Anterior cingulate cortex (tissue), 58 donors: ENCODE measurements at places on chromosomes 5 and 9.

DNA sequence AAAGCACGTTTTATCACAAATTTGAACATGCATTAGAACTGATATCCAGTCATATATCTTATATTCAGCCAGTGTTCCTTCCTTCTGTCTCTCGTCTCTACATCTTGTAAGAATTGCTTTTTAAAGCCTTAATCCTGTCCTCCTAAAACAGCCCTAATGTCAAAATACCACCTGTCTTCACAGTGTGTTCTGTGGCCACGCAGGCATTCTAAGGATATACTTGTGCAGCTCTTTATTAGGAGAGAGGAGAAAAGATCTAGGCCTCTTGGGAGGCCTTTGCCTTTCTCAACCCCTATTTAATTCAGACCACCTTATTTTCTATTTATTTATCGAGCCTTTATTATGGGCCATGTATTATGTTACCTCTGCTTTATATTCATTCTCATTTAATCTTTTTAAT lies 78.3 kb downstream of the MAN2A1 start:
- no peak for DNase-seq

DNA sequence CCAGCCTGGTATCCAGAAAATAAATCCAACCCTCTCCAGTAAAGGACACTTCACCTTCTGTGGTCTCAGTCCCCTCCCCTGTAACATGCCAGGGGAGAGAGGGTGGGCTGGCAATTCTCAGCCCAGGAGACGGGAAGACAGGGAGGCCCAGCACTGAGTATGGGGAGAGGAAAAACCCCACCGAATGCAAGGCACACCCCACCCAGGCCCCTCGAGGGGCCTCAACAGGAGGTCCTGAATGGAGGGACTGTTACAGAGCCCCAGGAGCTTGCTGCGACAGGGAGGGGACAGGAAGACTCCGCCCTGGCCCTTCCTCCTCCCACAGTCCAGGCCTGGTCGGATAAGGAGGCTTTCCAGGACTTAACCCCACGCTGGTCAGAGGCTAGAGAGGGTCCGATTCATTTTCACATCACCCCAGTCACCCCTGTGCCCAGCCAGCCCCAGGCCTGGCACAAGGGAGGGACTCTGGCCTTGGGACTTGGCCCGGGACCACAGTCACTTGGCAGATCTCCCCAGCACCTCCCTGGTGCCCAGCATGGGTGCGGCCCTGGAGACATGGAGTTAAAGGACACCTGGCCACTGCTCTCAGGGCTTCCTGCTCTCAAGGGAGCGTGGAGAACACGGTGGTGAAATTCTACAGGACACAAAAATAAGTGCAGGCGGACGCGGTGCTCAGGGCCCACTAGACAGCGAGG lies 44.9 kb upstream of the STXBP1 start:
- no peak for DNase-seq

- DNase-seq: no peak
These were observed 182.4 kb downstream of the ACTL7B start for GRCh38 chr9:108673386-108673785.

GRCh38 chr5:124310453-124310852 lies 436.0 kb downstream of the ZNF608 start:
- DNase-seq: no peak

DNA sequence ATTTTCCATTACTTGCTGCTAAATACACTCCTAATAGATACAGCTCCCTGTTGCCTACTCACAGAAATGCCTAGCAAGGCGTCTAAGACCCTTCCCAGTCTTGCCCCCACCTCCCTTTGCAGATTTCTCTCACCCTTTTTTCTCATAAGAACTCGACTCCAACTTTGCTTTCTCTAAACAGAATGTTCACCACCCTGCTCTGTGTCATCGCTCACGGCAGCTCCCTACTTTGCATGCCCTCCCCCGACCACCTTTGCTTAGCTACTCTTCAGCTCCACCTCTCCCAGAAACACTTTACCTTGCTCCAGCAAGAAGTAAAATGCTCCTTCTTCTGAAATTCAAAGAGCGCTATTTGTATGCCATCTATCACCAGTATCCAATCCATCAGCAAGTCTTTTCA lies 15.2 kb upstream of the PPP1R2B start:
- DNase-seq: no peak
